Inflammatory macrophage (primary cell): ENCODE measurements at places on chromosomes 4 and X.

- no peak for DNase-seq
These were observed 11.6 kb upstream of the GDPD2 start for GRCh38 chrX:70411475-70411874.

DNA sequence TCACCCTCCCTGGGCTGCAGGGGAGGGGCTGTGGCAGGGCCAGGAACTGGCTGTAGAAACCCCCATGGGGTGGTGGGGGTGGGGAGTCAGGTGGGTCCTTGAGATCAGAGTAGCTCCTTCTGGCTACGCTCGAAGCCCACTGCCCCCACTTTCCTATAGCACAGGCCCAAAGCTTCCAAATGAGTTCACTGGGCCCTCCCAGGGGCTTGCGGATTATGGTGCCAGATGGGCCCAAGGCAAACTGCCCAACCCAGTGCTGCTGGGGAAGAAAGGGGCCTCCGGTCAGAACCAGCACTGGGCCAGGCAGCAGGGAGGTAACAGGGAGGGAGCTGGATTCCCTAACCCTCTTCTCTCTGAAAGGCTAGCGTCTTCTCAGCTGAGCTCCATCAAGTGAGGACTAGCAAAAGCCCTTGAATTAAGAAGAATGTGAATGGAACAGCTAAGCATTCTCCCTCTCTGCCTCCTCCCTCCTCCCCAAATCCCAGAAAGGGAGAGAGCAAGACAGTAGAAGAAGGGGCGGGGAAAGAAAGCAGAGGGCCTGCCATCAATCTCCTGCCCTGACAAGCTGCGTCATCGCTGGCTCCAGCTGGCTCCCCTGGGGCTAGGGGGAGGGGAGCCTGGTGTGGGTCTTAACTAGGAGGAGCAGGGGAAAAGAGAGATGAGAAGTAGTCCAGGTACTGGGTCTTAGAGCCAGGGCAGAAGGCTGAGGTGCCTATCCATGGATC, 34.7 kb downstream of the FRMPD3 start:
- DNase-seq: no peak

DNA sequence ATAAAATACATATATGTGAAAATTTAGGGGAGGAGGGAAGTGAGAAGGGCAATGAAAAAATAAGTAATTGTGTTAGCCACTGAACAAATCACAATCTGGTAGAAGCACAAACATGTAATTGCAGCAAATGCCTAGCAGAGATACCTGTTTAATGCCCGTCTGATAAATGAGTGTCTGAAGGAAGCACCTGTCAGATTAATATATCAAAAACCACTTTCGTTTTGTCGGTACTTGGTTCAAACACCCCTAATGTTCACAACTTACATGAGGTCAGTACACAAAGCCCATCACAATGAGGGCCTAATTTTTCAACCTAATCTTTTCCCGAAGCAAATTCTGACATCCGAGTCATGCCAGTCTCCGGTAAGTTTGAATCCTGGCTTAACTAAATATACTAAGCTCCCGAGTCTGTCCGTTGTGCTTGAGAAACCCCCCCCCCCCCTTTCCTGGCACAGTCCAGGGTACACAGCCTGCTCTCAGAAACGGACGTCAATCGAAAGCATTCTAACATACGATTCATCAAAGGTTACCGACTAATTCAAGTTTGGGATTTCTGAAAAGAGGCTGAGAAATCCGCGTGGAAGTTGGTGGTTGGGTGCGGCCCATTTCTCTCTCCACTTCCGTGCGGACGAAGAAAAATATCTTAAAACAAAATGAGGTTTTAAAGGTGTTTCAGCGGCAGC, 758 bp downstream of the SDAD1 start:
- no peak for DNase-seq

GRCh38 chr4:130080872-130081451, 985.0 kb downstream of the C4orf33 start:
- no peak for DNase-seq

GRCh38 chr4:88457307-88458103, 586 bp downstream of the HERC5 start:
- no peak for DNase-seq

GRCh38 chr4:133390198-133390855, 241.2 kb downstream of the PCDH10 start:
- no peak for DNase-seq

DNA sequence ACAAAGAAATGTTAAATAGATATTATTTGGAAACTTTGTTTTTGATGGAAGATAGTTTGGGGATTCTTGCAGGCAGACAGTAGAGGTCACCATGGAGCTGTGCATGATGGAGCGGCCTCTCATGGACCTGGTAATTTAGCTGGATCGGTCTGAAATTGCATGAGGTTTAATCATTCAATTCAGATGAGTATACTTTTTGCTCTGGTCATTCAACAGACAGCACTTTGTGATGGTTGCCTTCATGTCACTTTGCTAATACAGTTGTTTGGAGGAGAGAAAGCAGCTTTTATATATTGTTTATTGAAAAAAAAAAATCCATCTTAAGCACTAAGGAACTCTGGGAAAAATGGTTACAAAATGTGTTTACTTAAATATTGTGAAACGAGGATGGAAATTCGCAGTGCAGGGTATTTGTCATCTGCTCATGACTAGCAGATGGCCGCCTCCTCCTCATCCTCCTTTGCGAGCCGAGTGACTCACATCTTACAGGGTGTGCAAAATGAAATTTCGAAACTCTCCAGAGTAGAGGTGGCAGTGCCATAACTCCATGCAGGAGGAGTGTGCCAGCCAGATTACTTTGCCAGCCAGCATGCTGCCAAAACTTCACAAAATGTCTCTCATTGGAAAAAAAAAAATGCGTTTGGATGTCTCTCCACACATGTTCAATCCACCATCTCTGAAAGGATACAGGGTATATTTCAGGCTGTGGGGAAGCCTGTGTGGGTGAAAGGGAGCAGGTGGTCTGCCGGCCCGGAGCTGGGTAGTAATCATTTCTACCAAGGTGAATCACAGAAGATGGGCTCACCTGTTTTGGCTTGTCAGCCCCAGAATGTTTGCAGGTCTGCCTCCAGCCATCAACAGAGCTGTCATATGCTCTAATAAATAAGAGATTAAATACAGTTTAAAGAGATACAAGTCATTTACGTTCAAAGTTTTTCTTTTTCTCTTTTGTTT, 314.9 kb upstream of the DIPK2B start:
- peak; percentile 89 for DNase-seq

- no peak for DNase-seq
These were observed 3.4 kb downstream of the ARSF start for GRCh38 chrX:3044671-3045070.

GRCh38 chr4:160265014-160265413, 1162.1 kb downstream of the RAPGEF2 start:
- no peak for DNase-seq

- peak; percentile 30 for DNase-seq
These were observed 14.9 kb upstream of the PORCN start for GRCh38 chrX:48493890-48494364.

DNA sequence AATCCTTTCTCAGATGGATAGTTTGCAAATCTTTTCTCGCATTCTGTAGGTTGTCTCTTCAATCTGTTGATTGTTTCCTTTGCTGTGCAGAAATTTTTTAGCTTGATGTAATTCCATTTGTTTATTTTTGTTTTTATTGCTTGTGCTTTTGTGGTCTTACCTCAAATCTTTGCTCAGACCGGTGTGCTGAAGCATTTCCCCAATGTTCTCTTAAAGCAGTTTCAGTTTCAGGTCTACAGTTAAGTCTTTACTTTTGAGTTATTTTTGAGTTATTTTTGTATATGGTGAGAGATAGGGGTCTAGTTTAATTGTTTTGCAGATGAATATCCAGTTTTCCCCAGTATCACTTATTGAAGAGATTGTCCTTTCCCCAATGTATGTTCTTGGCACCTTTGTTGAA, 18.2 kb upstream of the SLC25A14 start:
- no peak for DNase-seq

GRCh38 chr4:2787230-2788100, 5.4 kb upstream of the SH3BP2 start:
- DNase-seq: peak; percentile 97

DNA sequence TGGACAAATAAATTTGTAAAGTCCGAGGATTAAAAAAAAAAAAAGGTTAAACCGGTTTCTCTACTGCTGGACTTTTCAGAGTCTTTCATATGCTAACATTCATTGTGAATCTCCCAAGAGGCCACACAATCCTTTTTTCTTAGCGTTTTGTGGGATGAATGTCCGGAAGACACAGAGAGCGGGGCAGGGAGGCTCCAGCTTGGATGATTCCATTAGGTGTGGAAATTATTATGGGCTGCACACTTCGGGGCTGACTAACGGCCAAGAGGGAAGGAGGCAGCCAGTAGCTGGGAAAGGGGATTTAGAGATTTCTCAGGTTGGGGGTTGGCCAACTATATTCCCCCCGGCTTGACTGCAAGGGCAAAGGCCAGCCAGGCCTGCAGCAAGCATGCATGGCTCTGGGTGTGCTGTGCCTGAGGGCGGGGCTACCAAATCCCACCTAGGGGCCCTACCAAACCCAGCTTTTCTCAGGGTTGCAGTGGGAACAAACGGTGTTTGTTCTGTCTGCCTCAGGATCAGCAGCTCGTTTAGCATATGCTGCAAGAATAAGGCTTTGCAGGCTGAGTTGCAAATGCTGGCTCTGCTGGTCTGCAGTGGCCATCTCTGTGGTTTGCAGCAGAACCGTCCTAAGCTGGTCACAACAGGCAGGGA, 28.6 kb downstream of the NYX start:
- no peak for DNase-seq

- peak; percentile 34 for DNase-seq
These were observed 70.4 kb upstream of the ANXA3 start for GRCh38 chr4:78481180-78481579.

DNA sequence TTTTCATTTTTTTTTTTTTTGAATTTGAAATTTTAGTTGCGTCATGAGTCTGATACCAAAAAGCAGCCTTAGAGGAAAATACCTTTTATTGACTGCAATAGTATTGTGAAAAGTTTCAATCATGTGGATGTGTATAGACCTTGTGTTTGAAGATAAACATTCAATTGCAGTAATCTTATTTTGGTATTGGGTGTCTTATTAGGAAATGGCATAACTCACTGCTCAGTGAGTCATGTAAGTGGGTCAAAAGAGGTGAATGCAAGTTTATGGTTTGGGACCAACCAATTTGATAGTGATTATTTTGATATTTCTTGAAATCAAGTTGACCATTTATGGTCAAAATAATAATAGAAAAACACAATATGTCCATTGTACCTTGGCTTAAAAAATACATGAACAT, 627.8 kb upstream of the SLIT2 start:
- no peak for DNase-seq

- no peak for DNase-seq
These were observed 94.6 kb downstream of the UBE2K start for GRCh38 chr4:39792529-39792928.

DNA sequence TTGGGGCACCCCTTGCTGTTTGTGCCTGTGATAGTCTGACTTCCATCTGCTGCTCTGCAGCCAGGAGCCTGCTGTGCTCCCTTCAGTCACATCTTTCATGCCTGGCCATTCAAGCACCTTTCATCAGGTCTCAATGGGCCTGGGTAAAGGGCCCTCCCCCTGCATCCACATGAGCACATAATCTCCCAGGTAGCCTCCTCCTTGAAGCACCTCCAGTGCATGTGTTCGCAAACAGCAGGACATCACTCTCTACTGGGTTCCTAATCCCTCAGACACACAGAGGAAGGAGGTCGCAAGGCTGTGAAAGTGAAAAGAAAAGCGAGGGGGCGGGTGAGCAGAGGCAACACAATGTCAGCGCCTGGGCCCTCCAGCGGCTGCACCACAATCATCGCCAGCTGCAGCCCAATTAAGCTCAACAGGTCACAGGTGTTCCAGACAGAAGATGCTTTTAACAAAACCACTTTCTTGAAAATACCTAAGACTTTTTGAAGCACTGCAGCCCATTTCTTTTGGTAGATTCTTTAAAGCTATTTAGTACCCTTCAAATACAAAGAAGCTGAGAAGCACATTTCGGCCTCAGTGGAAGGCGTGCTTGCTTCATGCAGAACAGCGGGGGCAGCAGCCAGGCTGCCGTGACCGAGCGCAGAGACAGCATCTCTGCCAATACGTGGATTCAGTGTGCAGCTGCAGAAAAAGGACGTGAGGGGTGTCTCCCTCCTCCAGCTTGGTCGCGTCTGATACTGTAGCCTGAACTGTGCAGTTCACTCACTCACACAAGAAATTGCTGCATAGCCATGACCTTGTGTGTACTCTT, 92.2 kb upstream of the SPRY1 start:
- no peak for DNase-seq
